ENCODE measurements at places on chromosomes 3 and 15.

DNA sequence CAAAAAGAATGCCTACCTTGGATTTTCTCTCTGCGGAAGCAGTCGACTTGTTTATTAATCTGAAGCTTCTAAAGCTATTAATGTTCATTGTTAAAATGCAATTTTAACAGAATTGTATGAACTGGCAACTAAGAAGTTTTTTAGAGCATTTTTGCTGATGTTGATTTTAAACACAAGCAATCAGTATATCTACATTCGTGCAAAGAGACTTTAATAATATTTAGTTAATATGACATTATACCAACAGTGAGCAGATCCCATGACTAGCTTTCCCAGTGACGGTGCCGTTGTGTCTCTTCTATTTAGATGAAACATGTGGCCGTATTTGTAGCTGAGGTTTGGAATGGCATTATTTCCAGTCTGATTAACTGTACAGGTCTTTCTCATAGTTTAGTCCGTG is 88.0 kb downstream of the PEX5L start:
- DNase-seq: no peak

DNA sequence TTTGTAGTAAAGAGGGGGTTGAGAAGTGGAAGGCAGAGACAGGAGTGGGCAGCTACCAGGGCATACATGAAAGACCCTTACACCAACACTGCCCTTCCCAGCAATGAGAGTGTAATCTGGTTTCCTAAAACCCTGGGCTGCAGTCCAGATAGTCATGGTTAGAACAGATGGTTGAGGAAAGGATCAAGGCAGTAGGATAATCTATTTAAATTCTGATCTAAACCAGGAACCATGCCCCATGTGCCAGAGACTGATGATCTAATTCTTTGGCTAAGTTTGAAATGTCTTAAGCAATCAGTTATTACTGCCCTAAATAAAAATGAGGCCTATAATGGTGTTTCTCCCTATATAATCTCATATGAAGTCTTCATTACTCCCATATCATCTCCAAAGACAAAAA is 59.6 kb downstream of the PRTG start:
- DNase-seq: peak; percentile 14

GRCh38 chr3:143016321-143016972 is 15.1 kb downstream of the U2SURP start:
- no peak for DNase-seq

DNA sequence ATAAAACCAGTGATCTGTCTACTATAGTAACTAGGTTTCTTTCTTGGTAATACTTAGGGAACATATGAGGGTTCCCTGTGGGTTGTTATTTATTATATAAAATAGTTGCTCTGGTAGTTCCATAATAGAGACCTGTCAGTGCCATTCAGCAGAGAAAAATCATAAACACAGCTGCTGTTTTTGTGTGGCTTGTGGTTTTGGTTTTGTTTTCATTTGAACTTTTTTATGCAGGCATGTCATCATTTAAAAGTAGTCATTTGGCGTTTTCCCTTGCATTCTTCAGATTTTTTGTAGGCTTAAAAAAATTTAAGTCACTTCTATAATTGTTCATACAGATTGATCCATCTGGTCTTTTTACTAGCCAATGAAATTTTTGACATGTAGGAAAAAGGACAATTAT is 47.9 kb downstream of the PIK3CA start:
- DNase-seq: peak; percentile 52

All from AG09309 (cell line).